ENCODE measurements at places on chromosomes 6 and 20.

GRCh38 chr6:157715728-157716164 is 107.3 kb upstream of the SNX9 start:
- DNase-seq = no peak

DNA sequence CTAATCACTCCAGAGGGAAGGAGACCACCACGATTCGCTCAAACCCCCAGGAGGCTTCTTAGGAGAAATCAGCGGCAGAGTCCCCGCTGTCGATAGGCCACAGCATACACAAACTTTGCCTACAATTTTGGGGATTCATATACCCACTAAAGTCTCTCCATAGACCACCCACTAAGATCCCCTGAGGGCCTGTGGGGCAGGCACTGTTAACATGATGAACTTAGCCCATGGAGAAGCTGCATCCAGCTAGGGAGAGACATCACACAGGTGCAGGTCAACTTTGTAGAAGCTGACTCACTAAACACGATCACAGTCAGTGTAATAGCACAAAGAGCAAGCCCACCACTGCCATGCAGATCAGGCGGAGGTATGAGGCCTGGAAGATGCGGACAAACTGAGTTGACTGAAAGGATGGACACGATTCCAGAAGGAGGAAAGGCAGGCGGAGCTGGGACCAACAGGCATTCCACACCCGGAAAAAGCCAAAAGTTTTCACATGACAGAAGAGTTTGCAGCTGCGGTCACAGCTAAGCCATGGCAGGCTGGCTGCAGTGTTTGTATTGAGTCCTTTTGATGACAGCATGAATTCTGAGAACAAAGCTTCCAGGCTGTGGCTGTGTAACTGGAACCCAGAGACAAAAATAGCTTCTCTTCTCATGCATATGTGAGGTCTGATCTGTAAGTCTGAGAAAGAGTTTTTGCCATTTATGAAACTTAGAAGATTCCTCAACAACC is 75.7 kb upstream of the QKI start:
- DNase-seq = no peak

GRCh38 chr6:100456141-100456907 is 8.4 kb downstream of the SIM1 start:
- no peak for DNase-seq

GRCh38 chr6:134249239-134249758 is 68.6 kb downstream of the SGK1 start:
- no peak for DNase-seq

DNA sequence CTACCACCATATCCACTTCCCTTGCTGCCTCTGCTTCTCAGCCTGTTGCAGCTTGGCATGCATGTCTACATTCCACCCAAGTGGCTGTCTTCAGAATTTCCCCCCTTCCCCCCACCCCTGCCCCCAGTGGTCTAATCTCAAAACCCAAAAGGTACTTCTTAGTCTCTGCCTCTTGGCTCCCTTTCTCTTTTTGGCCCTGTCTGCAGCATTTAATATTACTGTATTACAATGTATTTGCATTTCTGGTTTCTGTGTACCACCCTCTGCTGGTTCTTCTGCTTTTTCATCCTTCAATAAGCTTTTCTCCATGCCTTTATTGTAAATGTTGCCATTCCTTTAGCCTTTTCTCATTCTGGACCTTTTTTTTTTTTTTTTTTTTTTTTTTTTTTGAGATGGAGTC is 43.0 kb downstream of the RPRD1B start:
- DNase-seq = no peak

DNA sequence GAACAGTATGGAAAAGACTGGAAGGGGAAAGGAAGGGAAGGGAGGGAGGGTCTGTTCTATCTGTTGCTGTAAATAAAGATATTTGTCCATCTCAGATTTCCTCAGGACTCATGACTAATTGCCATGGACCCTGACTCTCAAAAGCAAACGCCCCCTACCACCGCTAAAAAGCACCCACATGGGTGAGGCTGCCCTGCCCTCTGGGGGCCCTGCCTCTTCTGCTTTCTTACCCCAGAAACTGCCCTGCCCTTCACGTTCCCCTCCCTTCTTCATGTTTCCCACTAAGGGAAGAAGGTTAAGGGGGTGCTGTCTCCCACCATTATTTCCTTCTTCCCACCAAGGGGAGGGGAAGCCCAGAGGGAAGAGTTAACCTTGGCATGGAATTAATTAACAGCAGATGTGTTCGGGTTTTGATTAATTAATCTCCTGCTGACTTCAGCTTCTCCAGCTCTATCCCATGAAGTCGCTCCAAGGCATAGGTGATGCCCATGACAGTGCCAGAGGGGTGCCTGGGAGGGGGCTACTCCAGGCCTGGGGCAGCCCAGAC is 16.0 kb downstream of the MDFI start:
- no peak for DNase-seq

- no peak for DNase-seq
These were observed 286.2 kb downstream of the DHX35 start for GRCh38 chr20:39248171-39248861.

- DNase-seq = no peak
These were observed 78.5 kb downstream of the FARS2 start for GRCh38 chr6:5339786-5340185.

- DNase-seq = no peak
These were observed 143.2 kb downstream of the PTCHD4 start for GRCh38 chr6:47967843-47968242.

- no peak for DNase-seq
These were observed 64.2 kb upstream of the AKIRIN2 start for GRCh38 chr6:87766211-87766610.

DNA sequence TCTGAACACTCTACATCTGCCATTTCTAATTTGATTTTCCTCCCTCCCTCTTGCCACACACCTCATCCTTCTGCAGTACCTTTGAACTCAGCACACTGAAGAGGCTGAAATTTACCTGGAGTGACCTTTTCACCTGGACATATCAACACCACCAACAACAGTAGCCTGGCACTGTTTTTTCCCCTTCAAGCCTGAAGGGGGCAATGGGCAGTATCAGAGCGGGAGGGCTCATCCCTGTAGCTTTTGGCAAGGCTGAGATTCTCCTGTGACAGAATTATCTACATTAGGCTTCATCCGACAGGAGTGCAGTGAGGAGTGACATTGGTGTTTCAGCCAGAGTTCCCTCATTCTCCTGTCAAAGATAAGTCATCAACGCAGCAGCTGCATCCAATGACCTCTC is 312.8 kb upstream of the SPTLC3 start:
- no peak for DNase-seq

DNA sequence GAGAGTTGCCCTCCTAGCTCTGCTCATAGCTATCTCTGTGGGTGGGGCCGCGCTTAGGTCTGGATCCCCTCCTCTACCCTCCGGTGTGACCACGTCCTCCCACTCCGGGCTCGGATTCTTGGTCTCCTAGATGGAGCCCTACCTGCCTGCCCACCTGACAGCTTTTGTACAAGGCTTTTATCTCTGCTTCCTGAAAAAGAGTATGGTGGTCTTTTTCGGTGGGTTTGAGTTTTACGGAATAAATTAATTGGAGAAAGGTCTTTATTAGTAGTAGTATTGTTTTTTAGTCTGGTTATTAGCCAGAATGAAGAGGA is 773 bp downstream of the SMAP1 start:
- no peak for DNase-seq

GRCh38 chr6:132122871-132123270 is 171.7 kb upstream of the CCN2 start:
- DNase-seq = no peak

DNA sequence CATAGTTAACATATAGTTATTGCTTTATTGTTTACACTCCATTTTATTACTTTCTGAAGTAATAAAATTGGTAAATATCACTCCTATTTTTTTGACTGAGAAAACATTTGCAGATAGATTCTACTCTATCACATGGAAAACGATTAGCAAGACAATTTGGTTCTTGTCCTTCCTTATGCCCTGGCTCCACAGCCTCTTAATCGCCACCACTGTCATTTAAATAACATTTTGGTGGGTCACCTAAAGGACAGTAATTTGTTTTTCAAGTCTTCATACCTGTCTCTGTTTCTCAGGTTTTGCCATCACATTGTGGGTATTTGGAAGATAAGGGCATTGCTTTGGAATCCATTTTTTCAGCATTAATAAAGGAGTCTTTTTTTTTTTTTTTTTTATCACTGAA is 521.5 kb upstream of the IRAK1BP1 start:
- no peak for DNase-seq

DNA sequence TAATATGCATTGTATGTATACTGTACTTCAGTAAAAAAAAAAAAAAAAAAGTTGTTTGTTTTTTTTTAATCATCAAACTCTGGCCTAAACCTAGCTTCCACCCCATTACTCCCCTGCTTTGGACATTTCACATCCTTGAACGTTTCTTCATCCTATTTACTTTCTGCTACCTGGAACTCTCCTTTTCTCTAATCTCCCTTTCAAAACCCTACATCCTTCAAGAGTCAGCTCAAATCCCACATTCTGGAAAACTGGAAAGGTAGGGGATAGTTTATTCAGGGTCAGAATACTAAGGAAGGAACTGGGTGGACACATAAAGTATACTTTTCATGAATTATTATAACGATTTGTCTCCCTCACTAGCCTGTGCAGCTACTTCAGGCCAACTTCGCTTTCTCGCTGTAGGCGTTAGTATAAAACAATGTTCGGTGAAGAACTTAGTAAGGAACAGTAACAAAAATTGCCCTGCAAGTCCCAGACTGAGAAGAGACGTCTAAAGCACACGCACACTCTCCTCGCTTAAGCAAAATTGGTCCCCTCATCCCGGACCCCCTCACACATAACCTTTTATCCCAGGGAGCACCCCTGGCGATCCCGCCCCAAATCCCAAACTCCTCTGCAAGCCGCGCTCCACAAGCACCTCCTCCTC is 775 bp downstream of the PIGU start:
- DNase-seq = no peak

DNA sequence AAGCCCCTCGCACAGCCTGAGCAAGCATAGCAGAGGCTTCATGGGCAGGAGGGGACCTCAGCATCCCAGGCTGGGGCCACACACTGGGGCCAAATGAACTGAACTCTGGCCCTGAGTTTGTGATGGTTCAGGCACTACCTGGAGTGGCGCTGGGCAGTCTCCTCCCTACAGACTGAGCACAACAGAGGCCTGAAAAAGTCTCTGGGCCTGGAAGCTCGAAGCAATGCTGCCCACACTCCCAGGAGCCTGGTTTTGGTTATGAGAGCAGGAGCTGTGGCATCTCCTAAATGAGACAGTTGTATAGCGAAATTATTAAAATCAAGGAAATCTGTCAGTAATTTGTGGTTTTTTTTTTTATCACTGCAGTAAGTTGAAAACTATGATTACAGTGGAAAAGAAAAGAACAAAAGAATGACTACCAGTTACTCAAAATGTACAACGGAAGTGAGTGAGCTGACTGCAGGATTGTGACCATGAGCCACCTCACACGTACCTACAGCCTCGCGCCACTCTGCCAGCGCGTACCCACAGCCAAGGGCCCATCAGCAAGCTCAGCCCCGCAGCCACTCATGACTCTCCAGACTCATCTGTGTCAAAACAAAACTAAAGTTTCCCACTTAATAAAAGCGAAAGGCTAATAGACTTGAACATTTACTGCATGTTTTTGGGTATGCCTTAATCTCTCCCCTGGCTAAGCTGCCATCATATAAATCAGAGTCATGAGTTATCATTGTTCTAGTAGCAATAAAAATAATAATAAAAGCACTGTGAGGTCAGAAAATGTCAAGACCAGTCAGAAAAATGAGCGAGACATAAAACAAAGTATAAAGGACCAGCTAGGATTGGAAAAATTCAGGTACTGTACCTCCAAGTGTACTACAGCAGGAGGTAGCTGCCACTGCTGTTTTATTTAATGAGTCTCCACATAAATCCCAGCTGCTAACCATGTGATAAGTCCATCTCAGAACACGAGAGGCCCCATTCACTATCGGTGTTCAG is 177.0 kb downstream of the FOXC1 start:
- no peak for DNase-seq

GRCh38 chr6:159172091-159172491 is 2.9 kb downstream of the FNDC1 start:
- DNase-seq = no peak

- no peak for DNase-seq
These were observed 466.2 kb downstream of the TFAP2A start for GRCh38 chr6:9948678-9949077.

GRCh38 chr20:9916761-9917160 is 77.9 kb upstream of the PAK5 start:
- no peak for DNase-seq

- no peak for DNase-seq
These were observed 130.4 kb upstream of the AKAP12 start for GRCh38 chr6:151109361-151109760.

GRCh38 chr20:611047-611842 is 1.1 kb upstream of the TCF15 start:
- DNase-seq = no peak

DNA sequence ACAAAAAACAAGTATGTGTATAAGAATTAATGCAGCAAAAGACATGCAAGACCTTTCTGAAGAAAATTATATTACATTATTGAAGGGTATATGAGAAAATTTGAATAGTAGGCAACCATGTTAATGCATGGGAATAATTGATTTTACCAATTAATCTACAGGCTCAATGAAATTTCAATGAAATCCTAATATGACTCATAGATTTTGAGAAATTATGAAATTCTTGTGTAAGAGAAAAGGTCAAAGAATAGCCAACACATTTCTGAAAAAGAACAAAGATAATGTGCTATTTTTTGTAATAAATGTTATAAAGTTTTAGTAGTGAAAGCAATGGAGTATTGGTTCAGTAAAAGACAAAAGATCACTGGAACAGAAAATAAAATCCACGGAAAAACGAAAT is 18.4 kb downstream of the TSBP1 start:
- no peak for DNase-seq

DNA sequence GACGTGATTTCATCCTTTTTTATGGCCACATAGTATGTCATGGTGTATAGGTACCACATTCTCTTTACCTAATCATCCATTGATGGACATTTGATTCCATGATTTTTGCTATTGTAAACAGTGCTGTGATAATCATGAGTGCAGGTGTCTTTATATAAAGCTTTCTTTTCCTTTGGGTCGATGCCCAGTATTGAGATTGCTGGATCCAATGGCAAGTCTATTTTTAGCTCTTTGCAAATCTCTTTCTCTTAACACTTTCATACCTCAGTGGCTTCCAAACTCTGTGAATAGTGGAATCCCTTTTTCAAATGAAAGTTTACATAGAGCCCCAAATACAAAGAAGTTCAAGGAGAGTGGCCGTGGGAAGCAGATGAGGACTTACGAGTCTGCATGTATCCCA is 105.8 kb upstream of the SPTLC3 start:
- DNase-seq = no peak

DNA sequence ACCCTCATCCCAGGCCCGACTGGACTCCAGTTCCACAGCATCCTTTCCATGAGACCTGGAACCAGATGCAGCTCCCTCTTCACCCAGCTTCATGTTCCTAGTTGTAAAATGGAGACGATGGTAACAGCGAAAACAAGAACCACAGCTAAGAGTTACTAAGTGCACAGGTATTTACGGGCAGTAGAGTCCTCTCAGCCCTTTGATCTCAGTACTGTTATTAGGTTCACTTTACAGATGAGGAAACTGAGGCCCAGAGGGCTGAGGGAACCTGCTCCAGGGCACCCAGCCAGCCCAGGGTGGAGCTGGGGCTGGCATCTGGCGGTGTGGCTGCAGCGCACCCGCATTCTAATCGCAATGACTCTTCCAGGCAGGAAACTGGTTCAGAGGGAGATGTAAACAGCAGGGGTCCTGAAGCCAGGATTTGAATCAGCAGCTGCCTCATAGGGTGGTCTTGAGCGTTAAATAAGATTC is 858 bp downstream of the BCAS1 start:
- no peak for DNase-seq

GRCh38 chr6:6580225-6580856 is 8.2 kb upstream of the LY86 start:
- no peak for DNase-seq

Measured in esophagus squamous epithelium (tissue), 5 donors.